ENCODE measurements at places on chromosomes 2 and 18.

DNA sequence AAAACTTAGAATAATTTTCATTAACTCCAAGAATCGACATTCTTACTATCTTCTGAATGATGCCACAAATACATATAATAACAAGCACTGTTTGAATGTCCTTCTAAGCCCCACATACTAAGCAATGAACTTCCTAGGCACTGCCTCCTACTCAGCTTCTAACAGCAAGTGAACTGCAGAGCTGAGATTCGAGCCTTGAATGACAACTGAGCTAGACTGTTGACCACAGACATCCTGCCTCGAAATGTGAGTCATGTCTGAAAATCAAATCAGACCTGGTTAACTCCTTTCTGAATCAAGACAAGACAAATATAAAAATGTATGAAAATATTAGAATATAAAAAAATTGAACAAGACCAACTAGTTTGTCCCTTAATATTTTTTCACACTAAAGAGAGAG is 108.1 kb downstream of the MYT1L start:
- DNase-seq, result no peak

DNA sequence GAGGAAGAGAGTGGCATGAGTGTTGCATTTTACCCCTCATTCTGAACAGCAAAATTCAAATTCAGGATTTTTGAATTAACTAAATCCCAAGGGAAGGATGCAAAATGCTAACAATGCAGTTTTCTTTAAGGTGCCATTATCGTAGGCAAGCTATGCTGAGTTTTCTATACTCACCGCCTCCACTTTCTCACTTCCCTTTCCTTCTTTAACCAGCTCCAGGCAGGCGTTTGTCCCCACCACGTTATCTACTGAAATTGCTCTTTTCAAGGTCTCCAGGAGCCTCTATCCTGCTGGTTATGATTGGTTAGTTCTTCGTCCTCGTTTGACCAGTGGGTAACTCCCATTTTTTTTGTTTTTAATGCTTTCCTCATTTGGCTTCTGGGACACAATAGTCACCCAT is 1.8 kb upstream of the CPO start:
- no peak for DNase-seq

- DNase-seq, result no peak
These were observed 12.6 kb downstream of the SLC20A1 start for GRCh38 chr2:112658301-112658700.

GRCh38 chr18:48472610-48473009 is 63.4 kb upstream of the ZBTB7C start:
- DNase-seq, result no peak

- no peak for DNase-seq
These were observed 105.6 kb upstream of the RFX8 start for GRCh38 chr2:101580528-101580927.

GRCh38 chr2:20035955-20036666 is 15.3 kb downstream of the LAPTM4A start:
- no peak for DNase-seq

DNA sequence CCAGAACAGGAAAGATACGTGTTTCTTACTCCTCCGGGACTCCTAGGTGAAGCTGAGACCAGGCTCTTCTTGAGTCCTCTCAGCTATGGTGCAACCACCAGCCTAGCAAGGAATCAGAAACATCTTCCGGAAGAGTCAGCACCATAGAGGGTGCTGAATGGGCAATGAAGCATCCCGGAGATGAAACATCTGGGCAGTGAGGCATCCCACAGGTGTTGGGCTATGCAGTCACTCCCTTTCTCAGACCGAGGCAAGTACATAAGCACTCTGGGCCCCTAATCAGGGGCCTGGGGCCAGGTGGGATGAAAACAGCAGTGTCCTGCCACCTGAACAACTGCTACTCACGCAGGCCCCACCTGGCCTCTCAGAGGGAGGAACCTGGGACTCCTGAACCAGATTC is 1.4 kb upstream of the CAPN10 start:
- no peak for DNase-seq

DNA sequence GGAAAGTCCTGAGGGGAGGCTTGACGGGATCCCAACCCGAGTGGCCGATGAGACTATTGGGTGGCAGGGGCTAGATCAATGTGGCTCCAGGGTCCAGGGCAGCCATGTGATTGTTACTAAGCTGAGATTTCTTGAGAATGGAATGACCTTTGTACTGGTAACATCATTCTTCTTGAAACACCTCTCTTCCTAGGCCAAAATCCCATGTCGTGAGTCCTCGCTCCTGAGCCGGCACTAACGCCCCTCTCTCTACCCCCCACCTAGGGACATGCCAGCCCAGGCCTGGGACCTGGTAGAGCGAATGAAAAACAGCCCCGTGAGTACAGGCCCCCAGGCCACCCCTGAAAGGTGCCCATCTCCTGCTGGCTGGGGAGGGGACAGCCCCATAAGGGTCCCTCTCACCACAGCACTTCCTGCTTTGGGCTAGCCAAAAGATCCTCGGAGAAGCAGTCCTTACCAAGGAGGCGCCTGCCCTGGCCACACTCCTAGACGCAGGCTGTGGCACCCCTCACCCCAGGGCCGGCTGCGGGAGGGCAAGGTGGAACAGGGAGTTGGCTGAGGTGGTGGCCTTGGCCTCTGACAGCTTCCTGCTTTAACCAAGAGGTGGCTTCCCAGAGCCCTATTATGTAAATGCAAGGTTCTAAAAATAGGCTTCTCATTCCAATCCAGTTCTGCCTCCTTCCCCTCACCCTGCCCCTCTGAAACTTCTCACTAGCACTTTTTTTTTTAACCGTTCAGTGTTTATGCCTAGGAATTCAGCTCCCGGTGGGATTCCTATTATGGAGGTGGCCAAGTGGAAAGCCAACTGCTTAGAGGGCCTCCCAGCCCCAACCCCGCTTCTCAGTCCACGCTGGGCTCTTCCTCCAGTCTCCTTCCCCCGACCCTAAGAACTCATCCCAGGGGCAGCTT is 126.6 kb upstream of the PPP1CB start:
- DNase-seq, result no peak

GRCh38 chr2:96258166-96259022 is 7.4 kb downstream of the TMEM127 start:
- DNase-seq, result no peak

DNA sequence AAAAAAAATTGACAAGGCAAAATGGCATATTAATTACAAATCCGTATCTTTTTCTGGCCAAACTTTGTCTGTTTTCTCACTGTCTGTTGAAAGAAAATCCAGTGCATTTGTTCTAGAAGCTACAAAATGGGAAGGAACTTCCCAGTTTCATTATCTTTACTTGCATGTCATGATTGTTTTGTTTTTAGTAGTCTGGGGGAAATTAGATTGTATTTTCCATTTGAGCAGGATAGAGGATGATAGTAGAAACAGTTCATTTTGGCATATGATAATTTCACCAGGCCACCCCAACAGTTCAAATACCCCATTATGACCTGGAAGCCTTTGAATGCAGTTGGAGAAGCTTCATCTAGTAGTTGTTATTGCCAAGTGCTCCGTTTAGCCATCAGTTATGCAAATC is 77.5 kb upstream of the RANBP2 start:
- no peak for DNase-seq

DNA sequence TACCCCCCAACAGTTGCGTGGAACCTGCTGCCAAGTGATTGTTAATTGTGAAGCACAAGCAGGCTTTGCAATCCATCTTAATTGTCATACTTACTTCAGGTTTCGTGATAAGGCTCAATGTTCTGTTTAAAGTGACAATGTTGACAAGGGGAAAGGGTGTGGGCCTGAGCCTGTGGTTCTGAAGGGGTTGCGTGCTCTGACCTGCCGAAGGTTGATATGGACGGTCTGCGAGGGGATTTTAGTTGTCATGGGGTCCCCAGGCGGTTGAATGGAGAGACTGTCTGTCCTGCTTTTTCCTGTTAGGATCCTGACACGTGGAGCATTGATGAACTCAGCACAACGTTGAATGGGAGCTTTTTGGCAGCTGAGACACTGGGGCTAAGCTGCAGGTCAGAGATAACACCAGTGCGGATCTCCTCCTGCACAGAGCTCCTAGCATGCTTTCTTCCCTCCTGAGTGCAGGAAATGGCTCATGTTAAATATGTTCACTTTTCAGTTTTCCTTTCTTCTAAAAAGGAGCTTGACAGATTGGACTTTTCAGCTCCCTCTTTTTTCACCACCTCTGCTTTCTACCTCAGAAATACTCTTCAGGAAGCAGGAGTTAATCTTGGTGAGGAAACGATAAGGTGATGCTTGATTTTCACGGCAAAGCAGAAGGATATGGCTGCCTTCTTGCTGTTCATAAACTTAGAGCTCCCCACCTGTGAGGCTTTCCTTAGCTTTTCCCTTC is 62.9 kb upstream of the ZEB2 start:
- DNase-seq, result no peak

GRCh38 chr2:172038604-172039003 is 38.9 kb downstream of the METAP1D start:
- DNase-seq, result no peak

- DNase-seq, result no peak
These were observed 41.4 kb downstream of the IL1R2 start for GRCh38 chr2:102033031-102033749.

DNA sequence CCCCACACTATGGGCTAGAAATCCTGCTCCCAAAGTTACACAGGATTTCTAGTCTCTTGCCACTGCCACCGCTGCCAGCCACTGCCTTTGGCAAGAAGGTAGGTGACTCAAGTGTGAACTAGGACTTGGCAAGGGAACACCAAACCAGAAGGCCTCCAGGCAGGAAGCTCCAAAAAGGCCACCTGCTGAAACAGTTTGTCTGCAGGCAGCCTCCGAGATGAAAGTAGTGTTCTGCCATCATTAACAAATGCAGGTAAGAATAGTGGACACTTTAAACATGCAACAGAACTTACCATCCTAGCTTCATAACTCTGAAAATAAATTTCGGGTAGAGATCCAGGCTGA is 3.9 kb downstream of the ANKRD44 start:
- DNase-seq, result no peak

DNA sequence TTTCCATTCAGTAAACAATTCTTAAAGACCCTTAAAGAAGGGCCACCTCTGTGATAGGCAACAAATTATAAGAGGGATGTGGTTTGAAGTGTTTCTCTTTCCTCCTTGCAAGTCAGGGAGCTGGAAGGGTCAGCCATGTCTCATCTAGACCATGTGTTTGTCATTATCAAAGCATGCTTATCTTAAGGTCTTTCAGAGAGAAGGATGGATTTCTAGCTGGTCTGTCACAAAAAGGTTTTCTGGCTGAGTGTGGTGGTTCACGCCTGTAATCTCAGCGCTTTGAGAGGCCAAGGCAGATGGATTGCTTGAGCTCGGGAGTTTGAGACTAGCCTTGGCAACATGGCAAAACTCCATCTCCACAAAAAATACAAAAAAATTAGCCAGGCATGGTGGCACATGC is 59.2 kb upstream of the PEX13 start:
- DNase-seq, result no peak

All from renal pelvis (tissue), 12 donors.